ENCODE measurements at places on chromosomes 4 and X.

- DNase-seq, result no peak
Observed at GRCh38 chr4:150518559-150518958, 63.4 kb upstream of the MAB21L2 start.

DNA sequence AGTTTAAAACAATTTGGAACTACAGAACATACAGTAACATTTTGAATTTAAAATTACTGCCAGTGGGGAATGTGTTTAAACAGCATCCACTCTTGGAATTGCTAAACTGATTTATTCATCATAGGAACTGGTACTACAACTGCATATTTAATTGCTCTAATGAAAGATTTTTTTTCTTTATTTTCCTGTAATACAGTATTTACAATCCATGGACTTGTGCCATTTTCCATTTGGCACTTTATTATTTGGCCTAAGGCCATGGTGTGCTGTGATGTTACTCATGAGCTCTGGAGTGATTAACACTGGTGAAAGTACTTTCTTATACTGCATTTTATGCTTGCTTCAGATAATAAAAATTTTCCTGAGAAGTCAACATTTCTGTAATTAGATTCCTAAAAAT is 69.7 kb upstream of the NUDT6 start:
- DNase-seq, result no peak

DNA sequence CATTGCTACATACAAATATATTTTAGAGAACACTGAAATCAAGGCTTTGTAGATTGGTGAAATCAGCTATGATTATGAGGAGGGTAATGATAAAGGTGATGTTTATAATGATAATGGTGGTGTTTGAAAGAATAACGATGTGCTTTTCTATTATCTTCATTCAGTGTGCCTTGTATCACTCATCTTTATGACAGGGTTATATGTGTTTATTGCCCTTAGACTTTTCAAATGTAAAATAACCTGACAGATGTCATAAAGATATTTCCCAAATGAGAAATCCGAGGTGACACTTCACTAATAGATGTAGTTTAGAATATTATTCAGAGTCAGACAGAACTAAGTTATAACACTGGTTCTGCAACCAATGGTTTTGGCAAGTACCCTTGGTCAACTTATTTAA is 323.0 kb upstream of the SPANXN4 start:
- no peak for DNase-seq

DNA sequence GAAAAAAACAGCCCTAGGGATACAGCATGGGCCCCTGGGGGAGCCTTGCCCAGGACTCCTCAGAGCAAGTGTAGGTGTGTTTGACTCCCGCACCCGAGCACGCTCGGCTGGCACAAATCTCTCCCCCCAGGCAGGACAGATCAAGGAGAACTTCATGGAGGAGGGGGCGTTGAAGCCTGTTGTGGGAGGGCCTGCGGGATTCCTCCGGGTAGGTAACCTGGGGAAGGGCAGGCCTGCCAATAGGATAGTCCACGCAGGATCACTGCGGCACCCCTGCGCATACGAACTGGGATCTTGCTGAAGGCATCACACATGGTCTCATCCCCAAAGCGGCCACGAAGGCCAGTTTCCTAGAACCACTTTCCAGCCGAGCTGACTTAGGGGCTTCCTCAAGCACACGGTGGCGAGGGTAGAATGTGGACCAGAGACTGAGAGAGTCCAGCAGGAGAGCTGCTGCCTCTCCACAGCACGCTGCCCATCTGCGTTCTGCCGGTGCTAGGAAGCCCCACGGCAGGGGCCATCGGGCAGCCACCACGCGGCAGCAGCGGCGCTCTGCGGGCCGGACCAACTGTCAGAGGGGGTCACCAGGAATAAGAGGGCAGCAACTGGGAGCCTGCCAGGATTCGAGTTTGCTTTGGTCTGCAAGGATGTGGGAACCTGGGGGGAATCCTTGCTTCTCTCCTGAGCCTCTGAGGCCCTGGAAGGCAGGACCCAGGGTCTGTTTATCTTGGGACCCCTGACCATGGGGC is 56.8 kb downstream of the WFS1 start:
- no peak for DNase-seq

GRCh38 chr4:125432078-125432477 is 117.3 kb downstream of the FAT4 start:
- no peak for DNase-seq

DNA sequence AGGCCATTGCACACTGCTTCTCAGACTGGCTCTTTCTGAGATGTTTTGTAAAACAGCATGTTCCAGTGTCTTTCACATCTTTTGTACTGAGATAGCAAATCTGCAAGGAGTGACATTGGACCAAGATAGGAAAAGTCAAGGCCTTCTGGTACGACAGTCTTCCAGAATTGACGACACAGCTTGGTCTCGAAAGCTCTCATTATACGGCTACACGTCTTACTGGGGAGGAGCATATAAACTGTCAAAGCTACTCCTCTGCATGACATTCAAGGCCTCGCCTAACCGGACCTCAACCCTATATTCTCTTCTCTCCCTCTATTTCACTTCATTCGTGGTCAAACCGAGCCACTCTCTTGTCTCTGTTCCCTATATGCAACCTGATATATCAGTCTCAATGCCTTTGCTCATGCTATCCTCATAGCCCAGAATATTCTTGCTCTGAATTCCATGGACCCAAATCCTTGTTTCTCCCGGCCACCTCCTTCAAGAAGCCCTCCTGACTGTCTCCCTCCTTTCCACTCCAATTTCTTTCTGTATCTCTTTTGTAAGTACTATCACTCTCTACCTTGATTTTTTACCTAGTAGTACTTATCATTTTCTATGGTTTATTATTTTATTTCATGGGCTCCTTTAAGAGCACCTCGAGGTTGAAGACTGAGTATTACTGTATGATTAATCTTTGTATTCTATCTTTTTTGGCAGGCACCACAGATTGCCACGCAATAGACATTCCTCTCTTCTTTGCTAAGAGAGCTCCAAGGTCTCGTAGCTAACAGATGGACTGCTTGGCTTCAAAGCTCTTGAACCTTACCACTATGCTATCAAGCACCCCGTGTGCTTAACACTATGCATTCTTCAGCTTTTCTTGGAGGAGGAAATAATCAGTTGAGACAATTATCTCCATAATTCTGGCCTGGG is 35.1 kb downstream of the RBM47 start:
- DNase-seq, result no peak

DNA sequence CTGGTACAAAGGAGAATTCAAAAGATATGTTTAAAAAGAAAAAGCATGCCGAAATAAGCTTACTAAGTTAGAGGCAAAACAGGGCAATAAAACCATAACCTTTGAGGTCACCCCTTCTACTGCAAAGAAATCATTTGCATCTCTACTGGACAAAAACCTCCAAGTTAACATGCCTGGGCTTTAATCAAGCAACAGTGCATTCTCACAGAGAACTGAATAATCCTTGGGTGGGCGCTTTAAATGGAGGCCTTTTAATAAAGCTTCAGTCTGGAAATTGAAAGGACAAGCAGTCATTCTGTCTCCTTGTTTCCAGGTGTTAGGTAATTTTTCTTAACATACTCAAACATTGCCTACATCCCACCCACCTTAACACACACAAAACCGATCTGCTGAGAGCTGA is 34.6 kb upstream of the SMS start:
- no peak for DNase-seq

DNA sequence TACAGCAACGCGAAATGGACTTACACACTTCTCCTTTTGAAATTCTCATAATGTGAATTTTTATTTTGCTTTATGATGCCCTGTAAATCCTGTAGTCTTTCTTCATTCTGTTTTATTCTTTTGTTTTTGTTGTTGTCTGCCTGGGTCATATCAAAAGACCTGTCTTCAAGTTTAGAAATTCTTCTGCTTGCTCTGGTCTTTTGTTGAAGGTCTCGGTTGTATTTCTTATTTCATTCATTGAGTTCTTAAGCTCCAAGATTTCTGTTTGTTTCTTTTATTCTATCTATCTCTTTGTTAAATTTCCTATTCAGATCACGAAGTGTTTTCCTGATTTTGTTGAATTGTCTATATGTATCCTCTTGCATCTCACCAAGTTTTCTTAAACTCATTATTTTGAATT is 78.1 kb downstream of the GPAT3 start:
- DNase-seq, result no peak

GRCh38 chrX:154378059-154378798 is 866 bp upstream of the EMD start:
- DNase-seq, result no peak

- DNase-seq, result no peak
Observed at GRCh38 chrX:132837126-132837525, 121.3 kb downstream of the HS6ST2 start.

- no peak for DNase-seq
Observed at GRCh38 chr4:4666693-4667621, 125.1 kb upstream of the STX18 start.

DNA sequence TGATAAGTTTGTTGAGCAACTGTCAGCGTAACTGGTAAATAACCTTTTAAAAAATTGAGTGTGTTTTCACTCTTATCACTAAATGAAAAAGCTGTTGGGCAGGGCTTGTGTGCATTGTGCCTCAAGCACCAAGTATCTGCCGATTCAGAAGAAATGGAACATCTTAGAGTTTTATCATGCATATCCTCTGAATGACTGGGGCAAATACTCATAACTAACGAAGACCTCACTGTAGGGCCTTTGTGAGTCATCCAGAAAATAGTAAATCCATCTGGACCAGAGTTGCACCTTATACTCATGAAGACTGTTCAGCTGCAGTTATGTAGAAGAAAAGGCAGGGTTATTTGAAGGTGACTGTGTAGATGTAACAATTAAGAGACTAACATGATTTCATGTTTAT is 222.1 kb downstream of the CAMK2D start:
- DNase-seq, result no peak

- no peak for DNase-seq
Observed at GRCh38 chr4:145563293-145563985, 55.7 kb upstream of the MMAA start.

DNA sequence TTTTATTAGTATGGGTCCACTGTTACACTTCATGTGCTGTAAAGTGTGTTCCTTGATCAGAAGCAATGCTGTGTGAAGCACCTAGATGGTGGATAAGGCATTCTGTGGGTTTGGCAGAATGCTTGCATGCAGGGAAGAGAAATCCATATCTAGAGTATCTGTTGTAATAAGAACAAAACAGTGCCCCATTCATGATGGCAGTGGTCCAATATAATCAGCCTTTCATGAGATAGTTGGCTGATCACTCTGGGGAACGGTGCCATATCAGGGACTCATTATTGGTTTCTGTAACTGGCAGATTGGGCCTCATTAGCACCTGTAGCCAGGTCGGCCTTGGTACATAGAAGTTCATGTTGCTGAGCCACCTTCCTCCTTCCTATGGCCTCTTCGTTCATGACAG is 28.7 kb downstream of the STIM2 start:
- no peak for DNase-seq

- DNase-seq, result no peak
Observed at GRCh38 chrX:112359906-112360305, 277.3 kb upstream of the TRPC5 start.

DNA sequence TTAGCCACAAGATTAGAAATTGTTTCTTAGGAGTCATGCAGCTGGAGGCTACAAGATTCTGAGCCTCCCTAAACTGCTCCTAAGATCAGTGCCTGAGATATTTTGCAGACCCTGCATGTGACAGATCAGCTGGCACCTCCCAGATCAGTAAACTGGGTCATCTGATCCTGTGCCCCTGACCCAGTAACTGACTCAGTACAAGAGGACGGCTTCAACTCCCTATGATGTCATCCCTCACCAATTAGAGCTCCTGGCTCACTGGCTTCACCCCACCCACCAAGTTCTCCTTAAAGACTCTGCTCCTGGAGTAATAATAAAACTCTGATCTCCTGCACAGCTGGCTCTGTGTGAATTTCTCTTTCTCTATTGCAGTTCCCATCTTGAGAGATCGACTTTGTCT is 45.4 kb upstream of the PNPLA4 start:
- DNase-seq, result no peak

- DNase-seq, result no peak
Observed at GRCh38 chr4:1799387-1800375, 6.6 kb downstream of the FGFR3 start.

All from MM.1S (cell line).